ENCODE measurements at places on chromosomes 1 and 21.

DNA sequence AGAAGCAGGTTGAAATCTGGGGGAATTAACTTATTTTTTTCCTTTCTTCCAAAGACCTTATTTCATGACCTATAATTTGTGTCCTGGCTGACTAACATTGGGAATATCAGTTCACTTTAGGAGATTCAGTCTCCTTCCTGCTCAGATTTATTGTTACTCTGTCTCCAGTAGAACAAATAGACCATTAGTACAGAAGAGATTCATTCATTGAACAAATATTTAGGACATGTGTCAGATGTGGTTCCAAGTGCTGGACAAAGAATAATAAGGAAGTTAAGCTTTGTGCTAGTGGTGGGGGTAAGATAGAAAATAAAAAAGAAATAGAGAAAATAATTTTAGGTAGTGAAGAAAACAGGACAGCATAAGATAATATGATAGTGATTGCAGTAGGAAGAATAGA is 20.3 kb downstream of the ZMYM4 start:
- DNase-seq, result no peak

DNA sequence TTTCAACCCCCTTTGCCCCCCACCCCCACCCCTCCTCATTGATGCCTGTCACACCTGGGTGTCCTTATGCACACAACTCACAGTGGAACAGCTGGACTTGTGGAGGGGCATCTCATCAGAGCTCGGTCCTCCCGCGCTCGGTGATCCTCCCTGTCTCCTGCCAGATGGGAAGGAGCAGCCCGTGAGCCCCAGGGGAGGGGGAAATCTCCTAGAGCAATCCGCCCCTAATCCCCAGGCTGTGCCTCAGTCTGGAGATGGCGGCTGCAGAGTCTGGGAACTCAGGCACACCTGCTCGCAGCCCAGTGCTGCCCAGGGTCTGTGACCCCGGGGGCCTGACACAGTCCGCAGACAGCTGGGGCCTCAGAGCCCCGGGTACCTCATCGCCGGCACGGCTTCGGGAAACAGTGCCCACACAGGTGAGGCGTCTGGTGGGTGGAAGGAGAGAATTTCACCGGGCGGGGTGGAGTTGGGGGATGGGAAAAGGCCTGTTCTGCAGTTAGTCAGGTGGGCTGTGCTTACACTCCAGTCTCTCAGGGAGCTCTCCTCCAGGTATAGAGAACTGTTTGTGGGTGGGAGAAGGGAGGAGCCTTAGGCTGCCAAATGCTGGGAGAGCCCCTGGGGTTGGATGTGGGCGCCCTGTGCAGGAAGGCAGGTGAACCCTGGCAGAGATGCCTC is 29.3 kb downstream of the TMCC2 start:
- DNase-seq, result no peak

- DNase-seq, result no peak
Measured at GRCh38 chr1:160607672-160608032, 28.4 kb upstream of the CD84 start.

DNA sequence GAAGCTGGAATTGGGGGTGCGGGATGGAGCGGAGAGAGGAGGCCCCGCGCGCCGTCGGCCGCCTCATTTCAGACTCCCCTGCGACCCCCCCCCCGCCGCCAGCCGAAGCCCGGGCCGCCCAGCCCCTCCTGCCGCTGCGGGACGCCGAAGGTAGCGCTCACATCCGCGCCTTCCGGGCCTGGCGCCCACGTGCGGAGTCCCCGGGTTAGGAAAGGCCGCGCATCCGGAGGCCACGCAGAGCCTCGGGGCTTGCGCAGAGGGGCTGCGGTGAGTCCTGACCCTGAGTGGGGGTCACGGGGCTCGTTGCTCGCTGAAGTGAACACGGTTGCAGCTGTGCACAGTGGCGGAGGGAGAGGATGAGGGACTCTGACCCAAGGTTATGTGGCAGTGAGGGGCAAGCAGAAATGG is 552 bp upstream of the ZNF496 start:
- peak; percentile 19 for DNase-seq

DNA sequence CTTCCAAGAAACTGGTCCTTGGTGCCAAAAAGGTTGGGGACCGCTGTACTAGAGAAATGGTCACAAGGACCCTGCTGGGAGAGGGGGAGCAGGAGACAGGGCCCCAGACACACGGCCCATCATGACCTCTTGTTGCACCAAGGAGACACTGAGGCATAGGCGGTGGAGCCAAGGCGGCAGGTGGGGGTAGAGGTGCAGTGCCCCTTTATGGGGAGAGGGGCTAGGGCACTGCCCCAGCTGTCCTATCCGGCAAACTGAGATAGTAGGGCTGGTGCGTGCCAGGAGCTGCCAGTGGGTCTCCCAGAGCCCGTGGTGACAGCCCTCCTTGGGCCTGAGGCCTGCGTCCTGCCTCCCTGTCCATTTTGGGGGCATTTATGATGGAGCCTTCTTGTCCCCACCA is 20.3 kb downstream of the TNNT2 start:
- no peak for DNase-seq

- DNase-seq, result no peak
Measured at GRCh38 chr1:93056214-93056613, 22.9 kb upstream of the MTF2 start.

DNA sequence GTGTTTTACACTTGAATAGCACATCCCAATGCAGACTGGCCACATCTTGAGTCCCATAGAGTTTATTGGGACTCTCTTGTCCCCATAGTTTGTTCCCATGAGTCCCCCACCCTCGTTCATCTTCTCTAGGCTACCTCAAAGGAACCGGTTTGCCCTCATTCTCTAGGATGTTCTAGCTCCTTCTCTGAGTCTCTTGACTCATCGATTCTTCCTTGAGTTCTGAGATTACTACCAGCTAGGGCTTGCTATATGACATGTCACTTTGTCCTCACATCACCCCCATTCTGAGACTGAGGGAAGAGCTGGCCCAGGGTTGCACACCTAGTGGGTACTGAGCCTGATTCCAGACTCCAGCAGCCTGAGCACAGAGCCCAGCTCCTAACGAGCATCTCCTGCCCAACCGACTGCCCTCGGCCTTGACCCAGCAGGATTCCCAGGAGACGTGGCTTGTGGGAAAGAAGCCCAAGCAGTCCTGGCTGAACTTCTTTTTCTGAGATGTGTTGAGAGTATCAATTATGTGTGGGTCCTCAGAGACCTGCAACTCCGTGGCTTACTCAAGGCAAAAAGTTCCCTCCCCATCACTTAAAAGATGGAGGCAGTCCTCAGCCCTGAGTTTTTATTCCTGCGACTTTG is 42.0 kb downstream of the TMEM51 start:
- no peak for DNase-seq

GRCh38 chr1:240528591-240528990 is 83.4 kb downstream of the GREM2 start:
- no peak for DNase-seq

- DNase-seq, result no peak
Measured at GRCh38 chr1:235586413-235586812, 63.2 kb downstream of the GNG4 start.

- no peak for DNase-seq
Measured at GRCh38 chr1:234500269-234500668, 21.3 kb upstream of the TARBP1 start.

- DNase-seq, result no peak
Measured at GRCh38 chr1:33826711-33827110, 37.2 kb upstream of the HMGB4 start.

- no peak for DNase-seq
Measured at GRCh38 chr1:6123083-6123482, 57.0 kb downstream of the CHD5 start.

DNA sequence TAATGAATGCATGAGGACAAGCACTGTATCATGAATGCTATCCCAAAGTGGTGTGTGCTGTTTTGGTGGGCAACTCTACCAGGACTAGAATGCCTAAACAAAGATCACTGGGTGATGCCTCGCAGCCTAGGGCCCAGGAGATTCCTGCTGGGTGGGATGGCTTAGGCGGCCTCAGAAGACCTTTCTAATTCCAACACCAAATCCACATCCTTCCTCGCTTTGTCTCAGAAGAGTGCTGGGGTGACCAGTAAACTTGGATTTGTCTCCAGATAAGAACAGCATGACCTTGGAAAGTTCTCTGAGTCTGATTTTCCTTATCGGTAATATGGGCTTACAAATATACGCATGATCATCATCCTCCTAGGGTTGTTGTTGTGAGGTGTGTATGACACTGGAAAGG is 76.6 kb downstream of the TLR5 start:
- DNase-seq, result no peak

- DNase-seq, result no peak
Measured at GRCh38 chr1:157301477-157302198, 163.4 kb upstream of the ETV3 start.

- DNase-seq, result no peak
Measured at GRCh38 chr1:235855811-235856429, 10.8 kb downstream of the LYST start.

DNA sequence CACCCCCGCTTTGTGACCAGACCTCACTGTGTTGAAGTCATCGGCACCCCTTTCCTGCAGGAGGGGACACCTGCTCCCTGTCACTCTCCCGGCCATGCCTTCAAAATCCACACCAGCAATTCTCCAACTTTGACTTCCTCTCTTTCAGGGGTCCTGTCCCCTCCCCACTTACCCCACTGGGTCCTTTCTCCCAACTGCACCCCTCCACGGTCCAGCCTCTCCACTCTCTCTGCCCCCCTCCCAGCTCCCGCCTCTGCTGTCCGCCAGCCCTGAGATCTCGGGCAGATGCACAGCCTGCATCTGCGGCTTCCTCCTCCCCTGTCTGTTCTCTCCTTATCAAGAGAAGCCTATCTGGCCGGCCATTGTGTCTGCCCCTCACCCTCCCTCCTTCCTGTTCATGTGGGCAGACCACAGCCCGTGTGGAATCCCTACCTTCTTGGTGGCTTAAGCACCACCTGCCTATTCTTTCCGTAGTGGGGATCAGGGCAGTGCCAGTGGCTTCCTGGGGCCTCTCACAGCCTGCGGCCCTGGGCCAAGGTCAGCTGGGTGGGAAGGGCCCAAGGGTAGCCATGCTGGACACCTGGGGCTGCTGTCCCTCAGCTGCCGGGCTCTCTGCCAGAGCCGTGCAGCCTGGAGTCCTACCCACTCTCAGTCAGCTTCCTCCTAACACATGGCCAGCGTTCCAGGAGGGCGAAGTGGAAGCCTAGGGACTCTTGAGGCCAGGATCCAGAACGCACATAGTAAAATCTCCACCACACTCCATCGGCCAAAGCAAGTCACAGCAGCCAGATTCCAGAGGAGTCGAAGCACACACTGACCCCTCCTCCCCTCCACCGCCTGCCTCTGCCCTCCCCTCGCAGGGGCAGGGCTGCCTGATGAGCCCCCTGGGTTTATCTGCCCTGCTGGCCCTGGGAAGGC is 5.1 kb upstream of the HES4 start:
- DNase-seq, result no peak

GRCh38 chr21:38039841-38040240 is 123.6 kb upstream of the KCNJ6 start:
- no peak for DNase-seq

DNA sequence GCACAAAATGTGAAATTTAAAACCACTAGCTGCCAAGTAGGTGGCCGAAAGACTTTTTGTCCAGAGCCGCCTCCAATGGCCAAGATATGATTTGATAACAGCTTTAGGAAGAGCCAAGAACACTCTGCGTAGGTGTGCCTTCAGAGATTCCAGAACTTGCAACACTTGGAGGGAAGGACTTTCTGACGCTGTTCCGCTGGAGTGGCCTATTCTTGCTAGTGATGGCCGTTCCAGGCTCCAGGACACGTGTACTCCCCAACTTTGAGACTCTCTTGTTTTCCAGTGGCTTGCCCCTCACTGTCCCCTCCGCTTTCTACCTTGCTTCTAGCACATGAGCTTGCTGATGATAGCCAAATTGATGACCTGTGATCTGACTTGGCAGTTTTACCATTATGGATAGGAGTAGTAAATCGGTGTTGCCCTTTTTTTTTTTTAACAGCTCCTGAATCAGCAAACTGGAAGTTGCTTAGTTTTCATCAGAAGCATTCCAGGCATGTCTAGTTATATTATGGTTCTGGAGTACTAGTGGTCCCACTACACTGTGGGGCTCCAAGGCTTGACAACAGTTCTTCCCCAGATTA is 1.0 kb downstream of the PRDX6 start:
- DNase-seq, result no peak

DNA sequence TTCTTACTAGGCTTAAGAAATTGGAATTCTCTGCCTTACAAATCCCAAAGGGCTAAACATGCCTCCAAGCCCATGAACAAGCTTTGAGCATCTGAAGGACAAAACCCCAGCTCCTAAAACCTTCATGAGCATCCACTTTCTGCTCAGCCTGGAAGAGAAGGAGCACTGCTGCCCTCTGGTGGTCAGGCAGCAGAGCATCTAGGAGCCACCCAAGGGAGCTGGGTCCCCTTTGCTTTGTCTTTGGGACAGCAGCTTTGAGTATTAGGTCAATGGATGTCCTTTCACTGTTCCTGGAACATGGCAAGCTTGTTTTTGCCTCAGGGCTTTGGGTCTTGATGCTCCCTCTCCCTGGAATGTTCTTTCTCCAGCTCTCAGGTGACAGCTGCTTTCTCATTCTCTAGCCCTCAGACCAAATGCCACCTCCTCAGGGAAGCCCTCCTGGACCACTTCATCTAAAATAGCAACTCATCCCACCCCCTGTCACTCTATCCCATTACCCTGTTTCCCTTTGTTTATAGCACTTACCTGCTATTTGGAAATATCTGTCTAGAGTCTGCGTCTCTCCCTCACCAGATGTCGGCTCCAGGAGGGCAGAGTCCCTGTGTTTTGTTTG is 25.7 kb downstream of the RAB7B start:
- DNase-seq, result peak; percentile 64

DNA sequence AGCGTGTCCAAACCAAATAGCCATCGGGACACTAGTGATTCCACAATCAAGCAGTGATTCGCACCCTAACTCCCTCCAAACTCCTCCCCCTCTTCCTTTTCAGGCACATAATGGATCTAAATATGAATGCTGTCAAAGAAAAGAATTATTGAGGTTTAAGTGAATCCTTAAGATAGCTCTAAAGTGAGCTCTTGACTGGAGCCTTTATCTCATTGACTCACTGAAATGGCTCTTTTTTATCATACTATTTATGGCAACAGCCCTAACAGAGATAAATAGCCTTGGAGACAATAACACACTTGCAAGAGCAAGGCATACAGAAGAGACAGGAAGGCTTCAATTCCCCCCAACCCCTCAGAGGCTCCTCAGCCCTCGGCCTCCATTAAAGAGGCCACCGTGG is 143.3 kb downstream of the PLXNA2 start:
- DNase-seq, result no peak

GRCh38 chr1:171841931-171842761 is 848 bp downstream of the DNM3 start:
- DNase-seq, result no peak

GRCh38 chr1:14320518-14320917 is 278.0 kb upstream of the KAZN start:
- no peak for DNase-seq

DNA sequence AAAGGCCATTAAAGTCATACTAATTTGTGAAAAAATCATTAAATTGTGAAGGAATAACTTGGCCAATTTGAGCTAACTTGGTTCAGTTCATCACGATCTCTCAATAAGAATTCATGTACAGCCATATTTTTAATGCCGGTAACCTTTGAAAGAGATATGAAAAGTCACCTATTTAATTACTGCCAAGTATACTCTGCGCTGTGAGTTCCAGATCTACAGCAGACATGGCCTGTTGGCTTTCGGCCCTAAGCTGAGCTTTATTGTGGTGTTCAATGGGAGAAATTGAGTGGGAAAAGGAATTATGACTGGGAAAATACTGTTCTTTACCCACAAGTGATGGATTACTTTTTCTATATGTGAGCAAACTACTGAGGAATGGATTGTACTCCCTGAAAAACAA is 159.9 kb upstream of the L1TD1 start:
- DNase-seq, result no peak

- DNase-seq, result peak; percentile 9
Measured at GRCh38 chr1:57599236-57599994, 175.6 kb upstream of the DAB1 start.
